Stimulated activated CD4-positive, alpha-beta T cell treated with anti-CD3 and anti-CD28 coated beads, Interleukin-1b, Interleukin-23, amount 100 ng/mL, for 1 hour (primary cell): ENCODE measurements at places on chromosomes 6 and 20.

DNA sequence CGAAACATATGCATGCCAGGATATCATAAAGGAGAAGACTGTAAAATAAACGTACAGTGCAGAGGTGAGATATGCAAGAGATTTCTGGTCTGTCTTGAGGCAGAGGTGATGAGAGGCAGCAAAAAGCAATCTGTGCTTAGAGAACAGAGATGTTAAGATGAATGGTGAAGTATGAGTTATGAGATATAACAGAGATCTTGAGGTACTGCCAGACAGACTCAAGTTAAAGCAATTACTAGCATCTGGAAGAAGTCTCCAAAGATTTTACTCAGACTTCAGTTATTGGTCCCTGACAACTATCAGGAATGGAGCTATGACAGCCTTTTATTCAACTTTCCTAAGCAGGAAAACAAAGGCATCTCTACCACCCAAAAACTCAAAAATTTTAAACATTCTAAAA lies 122.8 kb upstream of the DST start:
- DNase-seq: no peak

GRCh38 chr20:62685781-62686555 lies 22.7 kb upstream of the NTSR1 start:
- no peak for DNase-seq

- no peak for DNase-seq
Measured at GRCh38 chr20:64217539-64218221, 37.9 kb upstream of the PCMTD2 start.

DNA sequence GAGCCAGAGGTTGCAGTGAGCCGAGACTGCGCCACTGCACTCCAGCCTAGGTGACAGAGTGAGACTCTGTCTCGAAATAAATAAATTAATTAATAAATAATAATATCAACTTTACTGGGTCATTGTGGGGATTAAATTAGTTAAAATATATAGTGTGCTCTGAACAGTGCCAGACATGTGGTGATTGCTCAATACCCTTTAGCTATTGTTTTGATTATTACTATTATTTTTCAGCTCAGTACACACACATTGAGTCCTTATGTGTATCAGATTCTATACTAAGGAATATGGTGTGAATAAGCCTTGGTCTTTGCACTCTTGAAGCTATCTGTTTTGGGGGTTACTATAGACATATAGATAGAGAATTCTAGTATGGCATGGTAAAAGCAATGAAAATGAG lies 28.9 kb downstream of the TREML1 start:
- no peak for DNase-seq

GRCh38 chr6:12088531-12088930 lies 76.4 kb downstream of the HIVEP1 start:
- no peak for DNase-seq

GRCh38 chr20:59010321-59010994 lies 3.4 kb upstream of the CTSZ start:
- no peak for DNase-seq

DNA sequence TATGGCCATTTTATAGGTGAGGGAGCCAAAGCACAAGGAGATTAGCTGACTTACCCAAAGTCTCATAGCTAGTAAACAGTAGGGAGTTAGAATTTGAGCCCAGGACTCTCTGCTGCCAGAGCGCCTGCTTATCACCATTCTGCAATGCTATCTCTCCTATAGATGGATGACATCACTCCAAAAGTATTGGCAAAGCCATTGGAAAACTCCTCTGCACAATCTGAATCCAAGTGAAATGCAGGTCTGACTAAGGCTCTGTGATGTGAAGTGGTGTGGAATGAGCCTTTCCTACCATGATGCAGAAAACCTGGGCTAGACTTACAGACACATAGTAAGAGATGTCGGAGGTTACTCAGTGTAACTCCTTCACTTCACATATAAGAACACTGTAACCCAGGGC lies 106.3 kb downstream of the GRM1 start:
- DNase-seq: no peak

DNA sequence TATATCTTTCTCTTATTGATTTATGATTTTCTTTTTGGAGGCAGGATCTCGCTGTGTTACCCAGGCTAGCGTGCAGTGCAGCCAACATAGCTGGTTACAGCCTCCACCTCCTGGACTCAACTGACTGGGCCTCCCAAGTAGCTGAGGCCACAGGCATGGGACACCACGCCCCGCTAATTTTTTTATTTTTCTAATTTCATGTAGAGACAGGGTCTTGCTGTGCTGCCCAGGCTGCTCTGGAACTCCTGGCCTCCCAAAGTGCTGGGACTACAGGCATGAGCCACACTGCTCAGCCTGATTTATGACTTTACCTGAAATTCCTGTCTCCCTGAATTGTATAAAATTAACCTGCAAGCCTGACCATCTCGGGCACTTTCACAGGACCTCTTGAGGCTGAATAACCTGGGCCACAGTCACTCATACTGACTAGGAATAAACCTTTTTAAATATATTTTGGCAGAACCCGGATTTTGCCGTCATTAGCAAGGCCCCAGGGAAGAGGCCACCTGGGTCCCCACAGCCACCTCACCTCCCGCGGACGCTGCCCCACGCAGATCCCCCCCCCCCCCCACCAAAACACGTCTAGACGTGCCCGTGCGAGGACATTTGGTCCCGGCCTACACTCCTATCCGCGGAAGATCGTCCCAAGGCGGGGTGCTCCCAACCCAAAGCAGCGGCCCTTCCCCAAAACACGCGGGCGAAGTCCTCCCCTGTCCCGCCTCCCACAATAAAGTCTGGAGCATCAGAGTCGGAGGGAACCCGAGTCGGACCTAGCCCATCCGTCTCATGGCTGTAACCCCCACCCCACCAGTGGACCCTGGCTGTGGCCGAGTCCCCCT lies 902 bp downstream of the ZNF337 start:
- DNase-seq: no peak

DNA sequence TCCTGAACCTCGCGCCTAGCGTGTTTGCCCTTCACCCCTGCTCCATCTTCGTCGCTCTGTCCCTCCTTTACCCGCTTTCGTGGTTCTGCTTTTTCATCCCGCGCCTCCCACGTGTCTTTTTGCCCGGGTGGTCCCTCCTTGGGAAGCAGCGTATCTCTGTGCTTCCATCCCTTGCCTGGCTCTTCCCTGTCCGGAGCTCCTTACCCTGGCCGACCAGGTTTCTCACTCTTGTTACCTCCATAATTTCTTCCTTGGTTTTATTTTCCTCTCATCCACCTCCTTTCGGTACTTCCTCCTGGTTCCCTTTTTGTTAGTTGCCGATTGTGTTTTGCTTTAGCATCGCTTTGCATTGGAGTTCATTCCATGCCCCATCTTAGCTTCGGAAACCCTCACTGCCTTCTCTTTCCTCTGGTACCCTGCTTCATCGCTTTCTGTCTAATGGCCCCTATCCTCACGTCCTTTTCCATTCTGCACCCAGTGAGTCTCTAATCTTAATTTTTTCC lies 735 bp downstream of the FAM135A start:
- DNase-seq: no peak

DNA sequence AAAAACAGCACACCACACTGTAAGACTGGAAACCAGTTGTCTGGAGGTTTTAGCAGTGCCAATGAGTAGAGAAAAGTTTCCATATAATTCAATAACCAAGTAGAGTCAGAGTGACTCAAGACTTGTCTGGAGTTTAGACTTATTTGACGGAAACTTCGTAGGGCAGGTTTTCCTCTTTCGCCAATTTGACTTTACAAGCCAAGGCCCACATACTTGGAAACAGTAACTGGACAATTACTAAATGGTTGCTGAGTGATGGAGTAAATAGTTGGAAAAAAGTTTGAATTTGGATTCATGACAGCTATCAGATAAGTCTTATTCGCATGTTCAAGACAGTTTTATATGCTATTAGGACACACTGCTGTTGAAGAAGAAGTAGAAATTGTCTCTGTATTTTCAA lies 48.1 kb upstream of the CTAGE9 start:
- DNase-seq: no peak

DNA sequence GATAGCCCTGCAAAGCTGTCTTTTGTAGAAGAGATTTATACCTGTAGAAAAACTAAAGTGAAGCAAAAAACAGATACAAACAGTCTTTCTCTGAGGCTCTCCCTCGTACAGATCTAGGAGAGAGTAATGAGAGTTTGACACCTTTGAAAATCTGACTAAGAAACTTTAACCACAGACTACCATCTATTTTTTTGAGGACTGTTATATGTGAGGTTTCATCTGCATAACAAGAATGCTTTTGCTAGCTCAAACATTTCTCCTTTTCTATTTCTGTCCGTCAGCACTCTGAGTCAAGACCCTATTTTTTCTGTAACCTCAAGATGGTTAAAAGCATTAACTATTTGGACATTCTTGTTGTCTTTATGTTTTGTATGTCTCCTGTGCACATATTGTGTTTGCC lies 193.0 kb downstream of the BTBD3 start:
- DNase-seq: no peak

- DNase-seq: no peak
Measured at GRCh38 chr6:131629651-131630050, 1.6 kb upstream of the MED23 start.

GRCh38 chr6:11121851-11122250 lies 10.3 kb upstream of the ERVFRD-1 start:
- DNase-seq: no peak

DNA sequence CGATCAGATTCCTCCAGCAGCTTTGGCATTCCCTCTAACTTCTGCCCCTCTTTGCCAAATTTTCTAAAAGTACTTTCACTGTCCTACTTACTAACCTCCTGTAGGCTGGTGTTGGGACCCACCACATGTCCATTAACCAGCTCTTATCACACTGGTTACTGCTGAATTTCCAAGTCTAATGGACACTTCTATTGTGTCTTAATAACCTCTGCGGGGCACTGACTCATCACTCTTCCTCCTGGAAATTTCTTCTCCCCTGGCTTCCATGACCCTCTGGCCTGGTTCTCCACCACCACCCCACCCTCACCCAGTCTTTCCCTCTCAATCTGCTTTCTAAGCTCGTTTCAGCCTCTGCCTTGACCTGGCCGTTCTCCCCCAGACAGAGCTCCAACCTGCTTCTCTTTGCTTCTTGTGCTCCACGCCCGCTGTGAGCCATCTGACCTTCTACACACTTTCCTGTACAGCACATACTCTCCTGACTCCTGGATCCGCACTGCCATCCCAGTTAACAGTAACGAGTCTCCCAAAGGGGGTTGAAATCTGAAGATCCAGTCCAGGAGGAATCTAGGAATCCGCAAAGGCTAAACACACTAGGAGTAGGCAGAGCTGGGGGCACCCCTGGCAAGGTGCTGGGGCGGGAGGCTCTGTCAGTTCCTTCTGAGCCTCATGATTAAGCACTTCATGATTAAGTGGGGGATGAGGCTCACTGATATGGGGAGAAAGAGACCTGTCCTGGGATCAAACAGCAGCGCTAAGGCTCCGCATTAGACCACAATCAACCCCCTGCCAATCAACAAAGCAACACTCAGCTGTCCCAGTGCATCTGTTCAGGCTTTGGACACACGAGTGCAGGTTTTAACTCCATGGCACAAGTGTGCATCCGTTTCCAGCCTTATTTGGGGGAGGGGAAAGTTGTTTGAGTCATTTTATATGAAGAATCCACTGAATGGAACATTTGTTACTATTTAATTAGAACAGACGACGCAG lies 146.3 kb downstream of the LY86 start:
- no peak for DNase-seq

DNA sequence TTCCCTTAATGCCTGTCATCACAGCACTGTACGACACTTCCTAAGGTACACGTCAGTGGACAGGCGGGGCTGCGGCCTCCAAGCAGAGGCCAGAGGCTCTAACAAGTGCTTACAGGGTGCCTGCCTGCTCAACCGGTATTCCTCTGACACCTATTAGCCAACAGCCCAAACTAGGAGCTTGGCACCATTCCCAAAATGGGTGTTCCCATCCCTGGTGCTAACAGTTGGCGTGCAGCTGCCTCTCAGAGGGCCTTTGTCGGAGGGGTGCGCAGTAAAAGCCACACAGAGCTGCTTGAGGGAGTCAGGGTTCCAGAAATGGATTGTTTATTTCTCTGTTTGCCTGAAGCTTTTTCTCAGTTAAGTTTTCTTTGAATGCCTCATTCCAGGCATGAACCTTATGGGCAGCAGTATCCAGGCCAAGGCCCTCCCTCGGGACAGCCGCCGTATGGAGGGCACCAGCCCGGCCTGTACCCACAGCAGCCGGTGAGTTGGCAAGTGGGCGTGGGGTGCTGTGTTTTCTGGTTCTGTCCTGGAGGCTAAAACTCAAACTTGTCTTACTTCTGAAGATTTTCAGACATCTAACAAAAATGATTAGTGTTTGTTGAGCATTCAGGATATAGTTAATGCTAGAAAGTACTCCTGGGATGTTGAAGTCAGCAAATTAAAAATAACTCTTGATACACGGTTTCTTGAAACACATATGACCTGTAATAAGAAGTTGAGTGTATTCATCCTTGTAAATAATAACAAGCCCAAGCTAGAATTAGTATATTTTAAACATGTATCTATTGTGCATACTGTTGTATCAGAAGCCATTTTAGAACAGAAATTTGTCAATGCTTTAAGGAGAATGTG lies 124.7 kb downstream of the TMEM242 start:
- no peak for DNase-seq

- no peak for DNase-seq
Measured at GRCh38 chr20:53578492-53579222, 15.0 kb downstream of the ZNF217 start.

DNA sequence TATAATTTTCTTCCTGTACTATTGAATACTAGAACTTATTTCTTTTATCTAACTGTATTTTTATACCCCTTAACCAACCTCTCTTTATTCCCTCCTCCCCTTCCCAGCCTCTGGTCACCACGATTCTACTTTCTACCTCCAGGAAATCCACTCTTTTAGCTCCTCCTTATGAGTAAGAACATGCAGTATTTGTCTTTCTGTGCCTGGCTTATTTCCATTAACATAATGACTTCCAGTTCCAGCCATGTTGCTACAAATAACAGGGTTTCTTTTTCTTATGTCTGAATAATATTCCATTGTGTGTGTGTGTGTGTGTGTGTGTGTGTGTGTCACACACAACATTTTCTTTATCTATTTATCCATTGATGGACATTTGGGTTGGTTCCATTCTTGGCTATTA lies 152.3 kb upstream of the OLIG3 start:
- no peak for DNase-seq

DNA sequence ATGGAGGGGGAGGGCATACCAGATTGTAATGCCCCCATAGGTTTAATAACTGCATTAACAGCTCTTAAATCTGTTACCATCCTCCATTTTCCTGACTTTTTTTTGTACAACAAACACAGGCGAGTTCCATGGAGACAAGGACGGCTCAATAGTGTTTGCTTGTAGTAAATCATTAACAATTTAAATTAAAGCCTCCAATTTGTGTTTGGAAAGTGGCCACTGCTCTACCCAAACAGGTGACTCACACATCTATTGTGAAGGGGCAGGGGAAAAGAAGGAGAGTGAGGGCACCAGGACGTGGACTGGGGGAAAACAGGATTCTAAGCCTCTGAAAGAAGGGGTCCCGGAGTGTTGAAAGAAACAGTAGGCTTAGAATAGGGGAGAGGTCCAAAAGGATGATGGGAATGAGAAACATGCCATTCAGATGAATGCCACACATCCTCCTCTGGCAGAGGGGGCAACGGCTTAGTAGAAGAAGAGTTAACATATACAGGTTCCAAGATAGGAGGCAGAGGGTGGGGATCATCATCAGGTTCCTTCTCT lies 6.9 kb downstream of the GLYATL3 start:
- no peak for DNase-seq

GRCh38 chr20:46939031-46939965 lies 44.7 kb downstream of the EYA2 start:
- DNase-seq: no peak
